ENCODE measurements at places on chromosomes 5 and 9.

DNA sequence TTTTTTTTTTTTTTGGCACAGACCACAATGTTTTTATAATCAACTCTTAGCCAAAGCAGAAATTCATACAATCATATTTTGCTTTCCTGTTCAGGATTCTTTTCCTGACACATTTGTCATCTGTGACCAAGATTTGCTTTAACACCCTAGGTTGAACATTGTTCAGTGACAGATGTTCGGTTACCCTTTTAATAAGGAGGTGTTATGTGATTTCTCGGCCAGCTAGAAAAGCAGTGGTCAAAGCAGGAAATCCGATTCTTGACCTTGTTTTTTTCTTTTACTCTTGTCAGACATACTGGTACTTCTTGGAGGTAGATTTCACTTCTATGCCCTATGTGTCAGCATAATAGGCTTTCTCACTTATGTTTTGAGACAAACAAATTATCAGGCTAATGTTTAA is 335.3 kb upstream of the ACTBL2 start:
- no peak for DNase-seq

DNA sequence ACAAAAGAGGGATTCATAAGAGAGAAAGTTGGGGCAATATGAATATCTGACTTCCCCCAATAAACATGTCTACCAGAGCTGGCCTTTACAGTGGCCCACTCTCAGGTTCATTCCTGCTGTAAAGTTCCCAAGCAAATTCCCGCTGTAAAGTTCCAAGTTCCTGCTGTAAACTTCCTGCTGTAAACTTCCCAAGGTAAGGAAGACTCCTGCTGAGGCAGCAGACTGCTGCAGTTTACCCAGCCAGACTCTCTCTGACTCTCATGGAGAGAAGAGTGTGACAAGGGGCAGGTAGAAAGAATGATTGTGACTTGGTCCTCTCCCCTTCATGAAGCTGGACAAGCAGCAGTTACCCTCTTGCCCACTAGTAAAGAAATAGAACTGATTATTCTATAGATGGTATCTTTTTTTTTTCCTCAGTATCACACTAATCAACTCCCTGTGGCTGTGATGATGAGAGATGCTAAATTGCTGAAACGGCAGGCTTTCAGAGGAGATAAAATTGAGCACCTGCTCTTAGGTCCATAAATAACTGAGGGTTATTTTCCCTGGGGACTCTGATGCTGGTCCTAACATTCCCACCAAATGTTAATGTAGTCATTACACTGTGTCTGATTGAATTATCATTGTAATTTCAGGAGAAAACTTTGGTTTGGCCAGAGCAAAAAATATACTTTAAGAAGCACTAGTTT is 220.4 kb downstream of the PARP8 start:
- DNase-seq: no peak

DNA sequence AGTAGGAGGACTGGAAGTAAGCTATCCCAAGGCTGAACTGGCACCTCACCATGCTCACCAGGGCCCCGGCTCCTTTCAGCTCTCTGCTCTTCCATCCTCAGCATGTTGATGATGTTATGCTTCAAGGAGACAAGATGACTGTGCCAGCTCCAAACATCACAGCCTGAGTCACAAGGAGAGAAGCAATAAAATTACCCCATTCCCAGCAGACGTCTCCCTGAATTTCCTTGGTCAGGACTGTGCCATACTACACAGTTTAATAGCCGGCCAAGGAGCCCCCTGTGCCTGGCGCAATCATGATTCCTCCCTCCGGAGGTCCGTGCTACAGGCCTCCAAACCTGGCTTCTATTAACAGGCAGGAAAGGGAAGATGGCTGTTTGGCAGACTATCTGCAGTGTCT is 51.2 kb upstream of the ROR2 start:
- DNase-seq: no peak

DNA sequence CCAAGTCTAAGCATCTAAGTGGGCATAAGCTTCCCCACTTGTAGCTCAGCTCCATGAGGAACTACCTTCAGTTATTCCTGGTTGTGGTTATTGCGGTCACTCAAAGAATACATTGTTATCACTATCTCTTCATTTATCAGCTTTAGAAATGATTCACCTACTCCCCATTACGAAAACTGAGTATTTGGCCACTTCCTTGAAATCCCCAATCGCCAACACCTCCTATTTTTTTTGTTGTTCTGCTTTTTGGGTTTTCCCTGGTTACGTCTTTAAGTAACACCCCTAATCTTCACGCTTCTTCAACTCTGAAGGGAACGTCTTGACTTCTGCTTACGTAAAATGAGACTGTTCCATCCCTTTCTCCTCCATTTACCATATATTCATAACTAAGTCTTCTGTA is 20.7 kb downstream of the MAPK9 start:
- DNase-seq: no peak

DNA sequence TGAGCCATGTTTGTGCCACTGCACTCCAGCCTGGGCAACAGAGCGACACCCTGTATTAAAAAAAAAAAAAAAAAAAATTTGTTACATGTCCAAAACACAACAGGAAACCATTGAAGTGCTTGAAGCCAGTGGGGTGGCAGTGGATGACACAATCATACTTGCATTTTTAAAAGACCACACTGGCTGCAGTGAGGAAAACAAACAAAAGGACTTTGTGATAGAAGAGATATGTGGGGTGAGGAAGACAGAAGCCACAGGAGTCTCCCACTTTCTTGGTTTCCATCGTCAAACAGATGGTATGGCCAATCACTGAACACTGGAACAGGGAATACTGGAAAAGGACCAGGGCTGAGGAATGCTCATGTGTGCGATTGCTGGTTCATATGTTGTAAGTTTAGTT is 20.9 kb upstream of the COMMD10 start:
- no peak for DNase-seq

GRCh38 chr9:110975278-110975677 is 63.0 kb downstream of the LPAR1 start:
- no peak for DNase-seq

- DNase-seq: no peak
These were observed 89.3 kb upstream of the SLIT3 start for GRCh38 chr5:169390265-169390664.

DNA sequence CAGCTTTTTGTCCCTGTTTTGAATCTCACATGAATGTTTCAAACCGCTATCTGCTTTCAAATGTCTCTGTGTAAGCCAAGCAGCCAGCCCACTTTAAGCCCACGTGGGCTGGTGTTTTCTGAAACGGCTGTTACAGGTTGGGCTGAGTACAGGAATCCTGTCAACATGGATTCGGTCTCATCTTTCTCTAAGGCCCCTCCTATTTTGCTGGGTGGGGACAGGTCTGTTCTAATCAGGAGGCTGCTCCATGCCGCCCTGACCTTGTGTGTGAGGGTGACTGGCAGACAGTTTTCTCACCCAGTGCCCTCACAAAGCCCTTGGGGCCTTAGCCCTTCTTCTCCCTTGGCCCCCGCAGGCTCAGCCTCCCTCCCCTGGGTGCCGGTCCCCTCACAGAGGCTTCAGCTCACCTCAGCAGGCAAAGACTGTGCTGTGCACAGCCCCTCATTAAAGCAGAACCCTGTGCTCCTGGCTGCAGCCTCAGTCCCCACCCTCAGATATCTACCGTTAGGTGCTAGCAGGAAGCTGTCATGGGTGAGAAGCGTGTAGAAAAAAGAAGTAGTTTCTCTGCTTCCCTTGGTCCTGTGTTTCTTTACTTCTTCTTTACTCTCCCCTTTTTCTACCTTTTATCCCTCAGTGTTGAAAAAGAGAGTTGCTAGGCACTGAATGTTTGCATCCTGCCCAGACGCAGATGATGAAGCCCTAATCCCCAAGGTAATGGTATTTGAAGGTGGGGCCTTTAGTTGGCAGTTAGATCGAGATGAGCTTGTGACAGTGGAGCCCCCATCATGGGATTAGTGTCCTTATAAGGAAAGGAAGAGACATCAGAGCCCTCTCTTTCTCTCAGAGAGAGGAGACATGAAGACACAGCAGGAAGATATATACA is 205.7 kb downstream of the ADAMTS12 start:
- no peak for DNase-seq

- DNase-seq: no peak
These were observed 5.4 kb downstream of the ELL2 start for GRCh38 chr5:95956021-95956899.

GRCh38 chr9:32441678-32442077 is 57.2 kb downstream of the ACO1 start:
- no peak for DNase-seq

DNA sequence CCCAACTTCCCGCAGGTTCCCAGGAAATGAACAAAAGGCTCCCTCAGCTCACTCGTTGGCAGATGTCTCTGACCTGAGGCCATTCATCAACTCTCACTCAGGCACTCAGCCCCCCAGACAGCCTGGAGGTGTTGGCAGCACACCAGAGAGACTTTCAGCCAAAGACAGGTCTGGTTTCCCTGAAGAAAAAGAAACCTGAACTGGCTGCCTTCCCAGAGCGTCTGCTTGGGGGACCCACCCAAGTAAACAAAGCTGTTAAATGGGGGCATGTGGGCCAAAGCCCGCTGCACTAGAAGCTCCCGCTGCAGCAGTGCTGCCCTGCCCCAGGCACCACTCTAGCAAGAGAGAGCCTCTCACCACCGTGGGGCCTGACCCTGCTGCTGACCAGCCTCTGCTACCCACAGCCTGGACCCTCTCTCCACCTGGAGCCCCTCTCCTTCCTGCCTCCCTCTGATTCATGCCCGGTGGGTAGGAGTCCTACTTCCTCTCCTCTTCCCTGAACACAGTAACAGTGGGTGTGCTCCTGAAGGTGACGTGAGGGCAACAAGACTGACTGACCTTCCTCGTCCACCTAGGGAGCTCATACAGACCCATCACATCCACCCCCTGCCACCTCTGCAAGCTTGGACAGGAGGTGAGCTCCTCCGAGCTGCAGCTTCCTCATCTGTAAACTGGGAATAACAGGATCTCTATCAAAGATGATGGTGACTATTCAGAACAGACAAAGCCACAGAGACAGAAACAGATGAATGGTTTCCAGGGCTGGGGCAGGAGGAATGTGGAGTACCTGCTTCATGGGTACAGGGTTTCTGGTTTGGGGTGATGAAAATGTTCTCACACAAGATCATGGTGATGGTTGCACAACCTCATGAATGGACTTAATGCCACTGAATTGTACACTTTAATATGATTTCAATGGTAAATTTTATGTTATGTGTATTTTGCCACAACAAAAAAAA is 31.0 kb upstream of the GABRP start:
- no peak for DNase-seq

DNA sequence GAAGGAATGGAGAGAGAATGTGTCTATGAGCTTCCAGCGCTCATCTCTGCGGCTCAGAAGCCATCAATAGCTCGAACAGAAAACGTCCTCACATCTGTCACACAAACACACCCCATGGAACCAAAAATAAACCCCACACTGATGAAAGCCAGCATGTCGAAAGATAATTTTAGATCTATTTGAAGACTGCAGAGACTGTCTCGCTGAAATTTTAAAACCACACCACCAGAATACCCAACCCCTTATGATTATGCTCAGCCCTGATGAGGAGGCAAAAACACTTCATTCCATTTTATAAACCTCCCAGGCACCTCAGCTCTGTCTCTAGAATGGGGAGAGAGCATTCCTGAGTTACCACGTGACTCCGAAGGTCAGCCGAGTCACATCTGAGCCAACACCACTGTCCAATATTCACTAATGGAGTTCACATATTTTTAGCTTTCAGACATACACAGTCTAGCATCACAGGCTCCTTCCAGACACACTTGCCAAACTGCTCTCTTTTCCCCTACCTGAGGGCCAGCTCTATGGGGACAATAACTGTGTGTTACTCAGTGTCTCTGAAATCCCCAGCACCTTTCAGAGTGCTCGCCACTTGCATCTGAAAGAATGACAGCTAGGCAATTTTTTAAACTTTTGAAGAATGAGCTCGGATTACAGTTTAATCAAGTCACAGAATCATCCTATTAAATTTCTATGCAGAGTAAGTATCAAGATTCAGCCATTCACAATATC is 63.2 kb downstream of the SERINC5 start:
- no peak for DNase-seq

- DNase-seq: no peak
These were observed 121.1 kb downstream of the SPATA31D1 start for GRCh38 chr9:82109626-82110025.

DNA sequence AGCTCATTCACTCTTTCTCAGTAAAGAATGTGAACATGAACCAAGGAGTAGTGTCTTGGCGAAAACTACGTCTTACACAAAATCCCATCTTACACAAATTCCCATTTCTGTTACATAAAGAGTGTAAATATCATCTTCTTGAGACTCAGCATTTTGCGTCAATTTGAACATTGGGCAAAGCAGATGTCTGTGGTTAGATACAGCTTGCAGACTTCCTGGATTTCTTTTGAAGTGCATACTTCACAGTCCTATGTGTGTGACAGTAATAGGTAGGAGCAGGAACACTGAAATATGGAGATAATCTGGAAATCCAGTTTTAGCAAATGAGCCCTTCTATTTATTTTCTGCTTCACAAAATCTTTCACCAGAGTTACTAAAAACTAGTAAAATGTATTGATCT is 58.8 kb downstream of the C6 start:
- no peak for DNase-seq

DNA sequence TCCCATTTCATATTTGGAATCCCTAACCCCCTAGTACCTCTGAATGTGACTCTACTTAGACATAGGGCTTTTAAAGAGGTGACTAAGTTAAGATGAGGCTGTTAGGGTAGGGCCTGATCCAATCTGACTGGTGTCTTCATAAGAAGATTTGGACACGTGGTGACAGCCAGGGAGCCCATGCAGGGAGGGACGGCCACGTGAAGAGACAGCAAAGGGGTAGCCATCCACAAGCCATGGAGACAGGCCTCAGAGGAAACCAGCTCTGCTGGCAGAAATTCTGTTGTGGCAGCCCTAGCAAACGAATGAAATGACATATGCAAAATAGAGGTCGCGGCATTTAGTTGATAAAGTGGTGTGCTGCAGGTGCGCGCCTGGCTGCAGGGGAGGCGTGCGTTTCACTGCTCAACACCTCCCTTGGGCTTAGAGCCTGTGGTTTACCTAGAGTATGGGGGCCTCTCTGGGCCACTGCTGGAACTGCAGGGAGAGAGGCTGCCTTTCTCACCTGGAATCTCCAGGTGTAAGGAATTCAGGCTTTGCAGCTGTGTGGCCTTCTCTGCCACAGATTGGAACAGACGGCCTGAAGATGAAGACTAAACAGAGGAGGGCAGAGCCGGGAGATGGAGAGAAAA is 7.1 kb upstream of the AFAP1L1 start:
- DNase-seq: peak; percentile 26

GRCh38 chr9:37989701-37990100 is 79.3 kb downstream of the SHB start:
- no peak for DNase-seq

- no peak for DNase-seq
These were observed 19.0 kb upstream of the C1QTNF3 start for GRCh38 chr5:34061993-34062392.

- DNase-seq: no peak
These were observed 110.1 kb downstream of the INSYN2B start for GRCh38 chr5:169870211-169870610.

DNA sequence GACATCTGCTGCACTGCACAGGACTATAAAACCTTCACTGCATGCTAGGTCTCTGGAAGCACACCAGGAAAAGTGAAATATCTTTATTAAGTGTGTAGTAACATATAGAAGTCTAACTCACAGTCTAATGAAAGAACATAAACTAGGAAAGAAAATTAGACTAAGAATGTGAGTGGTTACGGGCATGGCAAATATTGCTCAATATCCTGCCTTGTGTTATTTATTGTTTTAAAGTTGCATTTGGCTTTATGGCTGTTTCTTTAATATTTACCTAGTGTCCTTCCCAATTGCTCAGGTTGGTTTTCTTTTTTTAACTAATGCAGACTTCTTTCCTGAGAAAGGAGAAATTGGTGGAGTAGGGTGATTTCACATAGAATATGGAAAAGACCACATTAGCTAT is 342.4 kb downstream of the KIAA0825 start:
- DNase-seq: no peak

Measured in stimulated activated CD8-positive, alpha-beta memory T cell treated with anti-CD3 and anti-CD28 coated beads, Interleukin-2, amount 100 ng/mL, for 1 hour (primary cell).